Naive thymus-derived CD8-positive, alpha-beta T cell (primary cell): ENCODE measurements at places on chromosomes 2 and 18. TPM values are rescaled to one million over a fixed set of nuclear protein-coding genes. Genes with fewer than 3 reads are reported as not detected.

GRCh38 chr18:12911025-12911928 is 27.2 kb upstream of the PTPN2 start:
- no peak overlapping the region for H3K27ac ChIP-seq
- H3K36me3 ChIP-seq, result no peaks in the 10 kb centered on the region
- peak overlapping the region; percentile 80 for H3K4me3 ChIP-seq
- peaks cover 10% of the 10 kb centered on the region for H3K4me1 ChIP-seq

- no peaks in the 10 kb centered on the region for H3K27me3 ChIP-seq
- peaks cover 19% of the 10 kb centered on the region for H3K36me3 ChIP-seq
- peak overlapping the region; percentile 94 for H3K27ac ChIP-seq
- H3K4me1 ChIP-seq, result peaks cover 93% of the 10 kb centered on the region
- peak overlapping the region; percentile 46 for H3K4me3 ChIP-seq
Measured at GRCh38 chr2:37653093-37653492, 18.3 kb downstream of the CDC42EP3 start.

- peaks cover 25% of the 10 kb centered on the region for H3K4me1 ChIP-seq
- H3K27me3 ChIP-seq, result no peaks in the 10 kb centered on the region
- peak overlapping the region; percentile 99 for H3K4me3 ChIP-seq
- H3K27ac ChIP-seq, result peak overlapping the region; percentile 94
Measured at GRCh38 chr2:73232403-73233153, 461 bp downstream of the PRADC1 start.

DNA sequence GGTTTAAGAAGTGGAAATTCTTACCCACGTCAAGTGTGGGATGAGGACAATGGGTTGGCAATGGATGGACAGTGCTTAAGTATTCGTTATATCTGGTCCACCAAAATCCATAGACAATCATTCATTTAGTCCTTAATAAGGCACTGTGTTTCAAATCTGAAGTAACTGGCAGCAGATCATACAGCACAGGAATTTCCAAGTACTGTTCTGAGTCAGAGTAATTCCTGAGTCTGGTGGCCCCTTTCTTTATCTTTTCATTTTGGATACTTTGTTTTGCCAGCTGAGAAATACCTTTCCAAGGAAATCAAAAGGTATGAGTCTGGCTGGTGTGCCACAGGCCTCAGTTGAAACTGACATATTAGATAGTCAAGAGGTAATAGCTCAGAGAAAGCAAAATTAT is 31.4 kb upstream of the CCDC102B start:
- peaks cover 5% of the 10 kb centered on the region for H3K36me3 ChIP-seq
- peaks cover 4% of the 10 kb centered on the region for H3K27me3 ChIP-seq
- no peak for DNase-seq
- no peaks in the 10 kb centered on the region for H3K4me1 ChIP-seq

DNA sequence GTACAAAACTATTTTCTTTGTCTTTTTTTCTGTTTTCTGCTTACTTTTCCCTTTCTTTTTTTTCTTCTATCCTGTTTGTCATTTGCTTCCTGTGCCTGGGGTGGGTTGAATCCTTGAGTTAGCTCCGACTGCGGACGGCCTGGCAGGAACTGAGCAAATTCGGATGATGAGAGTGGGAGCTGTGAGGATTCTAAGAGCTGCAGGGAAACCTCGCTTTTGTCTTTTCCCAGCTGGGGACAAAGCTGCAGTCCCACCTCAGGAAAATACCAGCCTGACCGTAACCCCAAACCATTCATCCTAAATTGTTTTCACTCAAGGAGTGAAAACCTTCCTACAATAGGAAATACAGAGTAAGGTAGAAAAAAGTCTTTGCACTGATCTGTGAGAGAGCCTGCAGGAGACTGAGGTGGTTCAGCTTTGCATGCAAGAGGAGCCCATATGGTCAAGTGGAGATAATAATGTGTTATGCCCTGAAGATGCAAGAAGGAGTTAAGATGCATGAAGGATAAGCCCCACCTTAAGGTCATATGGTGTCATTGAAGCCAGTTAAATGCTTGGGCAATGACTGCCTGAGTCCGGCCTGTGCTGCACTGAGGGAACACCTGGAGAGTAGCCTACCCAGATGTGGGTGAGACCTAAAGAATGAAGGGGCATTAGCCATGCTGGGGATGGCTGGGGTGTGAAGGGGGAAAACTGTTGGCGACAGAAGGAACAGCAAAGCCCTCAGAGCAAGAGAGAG is 31.7 kb upstream of the ARL4C start:
- H3K36me3 ChIP-seq, result peaks cover 15% of the 10 kb centered on the region
- H3K27ac ChIP-seq, result no peak overlapping the region
- H3K27me3 ChIP-seq, result peaks cover 14% of the 10 kb centered on the region
- no peak for DNase-seq
- no peak overlapping the region for H3K4me3 ChIP-seq

The CFC1 gene
- polyA plus RNA-seq, result not detected

GRCh38 chr2:200319548-200320337 is 13.2 kb downstream of the SPATS2L start:
- H3K27ac ChIP-seq, result no peak overlapping the region
- DNase-seq, result no peak
- no peaks in the 10 kb centered on the region for H3K36me3 ChIP-seq

- peak overlapping the region; percentile 97 for H3K4me3 ChIP-seq
- no peaks in the 10 kb centered on the region for H3K27me3 ChIP-seq
- H3K36me3 ChIP-seq, result peaks cover 20% of the 10 kb centered on the region
- H3K4me1 ChIP-seq, result peaks cover 43% of the 10 kb centered on the region
- H3K27ac ChIP-seq, result peak overlapping the region; percentile 95
Measured at GRCh38 chr2:135742325-135742757, 686 bp downstream of the UBXN4 start.

DNA sequence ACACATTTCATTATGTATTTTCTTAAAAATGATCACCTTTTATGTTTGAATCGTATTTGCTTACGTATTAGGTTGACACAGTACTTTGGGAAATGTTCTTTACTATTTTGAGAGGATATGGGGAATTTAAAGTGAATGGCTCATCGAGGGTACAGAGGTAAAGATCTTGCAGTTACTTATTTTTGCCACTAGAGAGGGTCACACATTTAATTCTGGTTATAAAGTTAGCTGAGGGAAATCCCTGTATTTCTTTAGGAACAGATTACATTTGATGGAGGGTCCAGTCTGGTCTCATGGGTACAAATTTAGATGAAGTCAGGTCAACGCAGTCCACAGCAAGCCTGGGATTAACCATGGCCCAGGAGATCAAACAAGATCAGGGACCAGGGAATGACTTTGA is 24.5 kb downstream of the DYNC2LI1 start:
- H3K27ac ChIP-seq, result no peak overlapping the region
- no peaks in the 10 kb centered on the region for H3K27me3 ChIP-seq
- no peaks in the 10 kb centered on the region for H3K4me1 ChIP-seq
- DNase-seq, result no peak
- H3K36me3 ChIP-seq, result peaks cover 17% of the 10 kb centered on the region

DNA sequence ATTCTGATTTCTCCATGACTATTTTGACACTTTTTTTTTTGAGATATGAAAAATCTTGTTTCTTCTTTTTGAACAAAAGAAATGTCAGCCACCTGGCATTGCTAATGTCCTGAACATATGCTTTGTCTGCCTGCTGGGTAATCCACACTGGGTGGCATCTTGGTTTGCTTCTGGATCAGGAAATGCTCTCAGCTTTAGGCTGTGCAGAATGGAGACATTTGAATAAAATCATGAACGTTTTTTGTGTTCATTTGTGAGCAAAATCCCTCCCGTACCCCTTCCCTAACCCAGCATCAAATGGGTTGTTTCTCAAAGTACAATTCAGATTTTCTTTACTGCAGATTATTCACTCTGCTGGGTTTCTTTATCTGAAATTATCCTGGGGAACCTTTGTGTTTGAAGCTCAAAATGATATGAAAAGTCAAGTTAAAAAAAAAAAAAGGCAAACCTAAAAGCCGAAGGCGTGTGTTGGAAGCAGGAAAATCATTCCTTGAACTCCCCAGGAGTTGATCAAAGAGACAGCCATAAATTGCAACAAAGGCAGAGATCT is 53.4 kb upstream of the KLF7 start:
- no peak for DNase-seq
- H3K4me3 ChIP-seq, result no peak overlapping the region
- no peaks in the 10 kb centered on the region for H3K36me3 ChIP-seq
- H3K4me1 ChIP-seq, result peaks cover 3% of the 10 kb centered on the region
- peaks cover 3% of the 10 kb centered on the region for H3K27me3 ChIP-seq

The SPATA3 gene
- polyA plus RNA-seq, result not detected

DNA sequence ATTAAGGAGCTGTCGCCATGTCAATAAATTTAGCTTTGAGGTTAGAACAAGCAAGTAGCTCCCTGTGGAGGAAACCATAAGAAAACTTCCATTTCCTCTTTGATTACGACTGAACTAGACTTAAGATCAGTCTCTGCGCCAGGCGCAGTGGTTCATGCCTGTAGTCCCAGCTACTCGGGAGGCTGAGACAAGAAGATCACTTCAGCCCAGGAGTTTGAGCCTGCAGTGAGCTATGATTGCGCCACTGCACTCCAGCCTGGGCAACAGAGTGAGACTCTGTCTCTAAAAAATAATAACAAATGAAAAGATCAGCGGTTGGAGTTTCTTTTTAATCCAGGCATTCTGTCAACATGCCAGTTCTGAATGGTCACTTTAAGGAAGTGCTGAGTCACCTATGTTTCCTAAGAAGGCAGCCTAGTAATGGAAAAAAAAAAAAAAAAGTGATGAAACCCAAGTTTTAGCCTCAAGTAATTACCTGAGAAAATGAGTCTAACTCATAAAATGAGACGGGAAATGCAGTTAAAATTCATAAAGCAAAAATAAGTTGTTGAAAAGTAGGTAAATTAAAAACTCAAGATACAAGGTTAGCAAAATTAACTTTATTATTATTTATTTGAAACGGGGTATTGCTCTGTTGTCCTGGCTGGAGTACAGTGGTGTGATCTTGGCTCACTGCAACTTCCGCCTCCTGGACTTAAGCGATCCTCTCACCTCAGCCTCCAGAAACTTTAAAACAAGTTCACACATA is 10.2 kb downstream of the C18orf32 start:
- peak overlapping the region; percentile 51 for H3K27ac ChIP-seq
- DNase-seq, result no peak
- H3K4me3 ChIP-seq, result no peak overlapping the region
- no peaks in the 10 kb centered on the region for H3K27me3 ChIP-seq
- H3K36me3 ChIP-seq, result peaks cover 9% of the 10 kb centered on the region
- H3K4me1 ChIP-seq, result peaks cover 5% of the 10 kb centered on the region

DNA sequence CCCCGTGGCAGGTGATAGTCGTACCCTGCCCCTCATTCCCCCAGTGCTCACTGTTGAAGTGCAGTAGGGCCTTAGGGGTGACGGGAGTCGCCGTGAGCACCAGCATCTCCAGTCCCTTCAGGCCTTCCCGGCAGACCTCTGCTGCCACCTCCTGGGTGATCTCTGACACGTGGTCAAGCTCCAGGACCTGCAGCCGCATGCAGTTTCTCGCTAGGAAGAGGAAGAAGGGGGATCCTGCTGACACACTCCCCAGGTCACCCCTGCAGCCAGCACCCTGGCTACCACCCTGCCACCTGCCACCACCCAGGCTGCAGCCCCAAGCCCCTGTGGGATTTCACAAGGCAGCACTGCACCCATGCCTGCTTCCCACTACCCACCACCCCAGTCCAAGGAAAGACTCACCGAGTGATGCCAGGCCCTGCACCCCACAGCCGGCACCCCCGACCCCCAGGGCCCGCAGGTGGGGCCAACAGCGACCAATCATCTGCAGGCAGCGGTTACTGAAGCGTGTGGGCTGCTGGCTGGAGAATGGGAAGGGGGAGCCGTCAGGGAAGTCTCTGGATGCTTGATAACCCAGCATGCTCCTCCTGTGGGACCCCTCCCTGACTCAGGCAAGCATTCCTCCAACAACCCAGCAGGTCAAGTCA is 23.8 kb downstream of the FBXO41 start:
- H3K27ac ChIP-seq, result no peak overlapping the region
- no peaks in the 10 kb centered on the region for H3K27me3 ChIP-seq
- H3K4me1 ChIP-seq, result peaks cover 7% of the 10 kb centered on the region
- peaks cover 29% of the 10 kb centered on the region for H3K36me3 ChIP-seq
- no peak overlapping the region for H3K4me3 ChIP-seq
- DNase-seq, result no peak

The GPR17 gene
- polyA plus RNA-seq, result not detected

DNA sequence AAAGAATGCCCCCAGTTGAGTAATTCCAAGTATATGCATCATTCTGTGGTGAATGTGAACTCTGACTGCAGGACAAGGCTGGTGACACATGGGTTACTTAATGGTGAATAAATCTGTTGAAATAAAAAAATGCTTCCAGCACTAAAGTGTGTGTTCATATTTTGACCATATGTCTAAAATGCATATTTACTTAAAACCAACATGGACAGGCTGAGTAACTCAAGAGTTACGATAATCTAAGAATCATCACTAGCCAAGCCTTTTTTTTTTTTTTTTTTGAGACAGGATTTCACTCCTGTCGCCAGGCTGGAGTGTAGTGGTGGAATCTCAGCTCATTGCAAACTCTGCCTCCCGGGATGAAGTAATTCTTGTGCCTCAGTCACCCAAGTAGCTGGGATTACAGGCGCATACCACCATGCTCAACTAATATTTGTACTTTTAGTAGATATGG is 47.1 kb upstream of the CCBE1 start:
- H3K27ac ChIP-seq, result no peak overlapping the region
- H3K4me3 ChIP-seq, result no peak overlapping the region
- no peaks in the 10 kb centered on the region for H3K4me1 ChIP-seq
- DNase-seq, result no peak
- H3K27me3 ChIP-seq, result peaks cover 10% of the 10 kb centered on the region

The DSG1 gene
- polyA plus RNA-seq, result not detected

The ALKAL2 gene
- polyA plus RNA-seq, result 0.54 TPM

- H3K27me3 ChIP-seq, result no peaks in the 10 kb centered on the region
- H3K4me1 ChIP-seq, result no peaks in the 10 kb centered on the region
- H3K36me3 ChIP-seq, result no peaks in the 10 kb centered on the region
Measured at GRCh38 chr2:6309415-6310255, 556.1 kb downstream of the CMPK2 start.

The WDR54 gene
- 65.1 TPM for polyA plus RNA-seq

DNA sequence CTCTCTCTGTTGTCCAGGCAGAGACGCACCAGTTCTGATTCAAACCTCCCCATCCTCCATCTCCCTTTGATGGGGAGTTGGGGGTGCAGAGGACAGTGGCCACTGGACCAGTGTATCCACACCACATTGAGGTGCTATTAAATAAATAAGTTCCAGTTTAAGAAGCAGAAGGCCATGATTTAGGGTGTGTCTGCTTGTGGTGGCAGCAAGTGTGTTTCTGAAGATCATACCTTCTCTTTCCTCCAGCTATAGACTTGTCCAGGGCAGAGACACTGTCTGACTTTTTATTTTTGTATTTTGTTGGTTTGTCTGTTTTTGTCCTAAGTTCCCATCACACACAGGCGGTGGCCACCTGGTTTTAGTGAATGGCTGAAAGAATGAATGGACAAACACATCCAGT is 16.5 kb upstream of the INO80C start:
- H3K4me1 ChIP-seq, result no peaks in the 10 kb centered on the region
- DNase-seq, result no peak
- no peaks in the 10 kb centered on the region for H3K27me3 ChIP-seq
- H3K4me3 ChIP-seq, result no peak overlapping the region
- no peak overlapping the region for H3K27ac ChIP-seq
